ENCODE measurements at places on chromosomes 4 and X. TPM values are rescaled to one million over a fixed set of nuclear protein-coding genes. Genes with fewer than 3 reads are reported as not detected.

The RAB39B gene
- 2.4 TPM for total RNA-seq

The TLR7 gene
- under 0.01 TPM for total RNA-seq

The XKRX gene
- total RNA-seq, result under 0.01 TPM

The CXCL3 gene
- total RNA-seq, result 3.3 TPM

The ATP8A1 gene
- total RNA-seq, result 1.6 TPM

The CTAG2 gene
- total RNA-seq, result not detected

The FGG gene
- total RNA-seq, result not detected

The KIF4A gene
- 10.9 TPM for total RNA-seq

The NXF2 gene
- total RNA-seq, result not detected

The P2RY10 gene
- not detected for total RNA-seq

The PLS3 gene
- total RNA-seq, result 406 TPM

The SPANXN4 gene
- not detected for total RNA-seq

The ARL9 gene
- under 0.01 TPM for total RNA-seq

The SLC34A2 gene
- not detected for total RNA-seq

The PNCK gene
- total RNA-seq, result 1.2 TPM

The EMCN gene
- total RNA-seq, result 0.12 TPM

The TLL1 gene
- under 0.01 TPM for total RNA-seq

The HCFC1 gene
- total RNA-seq, result 14.6 TPM

The PGAM4 gene
- total RNA-seq, result 0.25 TPM

The PSAPL1 gene
- not detected for total RNA-seq

The AADAT gene
- total RNA-seq, result 4.6 TPM

The STK26 gene
- 13.6 TPM for total RNA-seq

The MAGED4 gene
- 38.1 TPM for total RNA-seq
